Endothelial cell of umbilical vein (primary cell): ENCODE measurements at places on chromosomes 5 and 9. TPM values are rescaled to one million over a fixed set of nuclear protein-coding genes. Genes with fewer than 3 reads are reported as not detected.

TAF11L5 gene
- total RNA-seq: not detected in 2 replicates

SPINK6 gene
- total RNA-seq: not detected in 2 replicates

DNA sequence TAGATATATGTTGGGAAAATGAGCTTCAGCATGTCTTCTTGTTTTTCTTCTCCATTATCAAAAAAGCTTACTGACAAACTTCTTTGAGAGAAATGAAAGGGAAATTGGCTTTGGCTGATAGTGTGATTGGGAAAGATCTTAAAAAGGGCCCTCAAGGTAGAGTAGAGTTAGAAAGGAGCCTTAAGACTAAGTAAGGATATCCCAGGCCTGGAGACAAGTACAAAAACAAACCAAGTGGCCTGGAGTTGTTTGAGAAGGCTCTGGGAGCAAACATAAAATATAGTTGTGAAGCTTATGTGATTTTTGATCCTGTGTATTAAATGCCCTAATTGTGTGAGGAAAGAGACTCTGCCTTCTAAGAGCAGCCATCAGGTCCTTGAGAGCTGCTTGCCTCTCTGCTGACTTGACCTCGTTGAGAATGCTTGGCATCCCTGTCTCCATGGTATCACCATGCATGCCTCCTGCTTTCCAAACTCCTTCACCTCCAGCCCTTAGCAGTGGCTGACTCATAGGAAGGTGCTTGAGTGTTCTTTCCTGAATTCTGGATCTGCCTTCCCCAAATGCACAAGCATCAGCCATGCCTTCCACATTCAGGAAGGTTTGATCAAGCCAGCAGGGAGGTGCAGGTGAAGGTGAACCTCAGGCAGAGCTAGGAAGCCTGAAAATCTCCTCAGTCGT is 78.9 kb downstream of the SMARCA2 start:
- H3K27me3 ChIP-seq: no peaks in the 10 kb centered on the region
- no peak overlapping the region for H3K27ac ChIP-seq
- H3K4me3 ChIP-seq: no peak overlapping the region
- H3K36me3 ChIP-seq: peaks cover 2% of the 10 kb centered on the region
- peaks cover 11% of the 10 kb centered on the region for H3K4me1 ChIP-seq

IFNA21 gene
- total RNA-seq: not detected in 2 replicates

NRG2 gene
- 0.30 and 0.42 TPM in 2 replicates for total RNA-seq
